HT1080 (cell line): ENCODE measurements at places on chromosomes 6 and 20. TPM values are rescaled to one million over a fixed set of nuclear protein-coding genes. Genes with fewer than 3 reads are reported as not detected.

DNA sequence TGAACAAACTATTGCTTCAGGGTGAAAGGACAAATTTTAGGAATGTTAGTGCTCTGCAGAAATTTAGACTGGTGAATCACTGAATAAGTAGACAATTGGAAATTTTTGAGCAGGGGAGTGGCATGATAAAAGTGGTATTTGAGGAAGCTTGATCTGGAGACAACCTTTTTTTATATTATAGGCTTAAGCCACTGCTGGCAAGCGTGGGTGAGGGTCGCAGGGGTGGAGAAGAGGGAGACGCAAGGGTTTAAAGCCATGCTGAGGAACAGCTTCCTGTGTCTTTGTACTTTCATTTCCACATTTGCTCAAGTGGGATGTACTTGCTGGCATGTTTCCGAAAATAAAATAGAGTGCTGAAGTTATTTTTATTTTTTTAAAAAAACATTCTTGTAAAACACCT lies 23.7 kb downstream of the NCOA7 start:
- no peak for DNase-seq

PTGIS gene
- 0.02 TPM in 1 of 2 replicates, not detected in the other for total RNA-seq

CPXM1 gene
- total RNA-seq: not detected in 2 replicates

DNA sequence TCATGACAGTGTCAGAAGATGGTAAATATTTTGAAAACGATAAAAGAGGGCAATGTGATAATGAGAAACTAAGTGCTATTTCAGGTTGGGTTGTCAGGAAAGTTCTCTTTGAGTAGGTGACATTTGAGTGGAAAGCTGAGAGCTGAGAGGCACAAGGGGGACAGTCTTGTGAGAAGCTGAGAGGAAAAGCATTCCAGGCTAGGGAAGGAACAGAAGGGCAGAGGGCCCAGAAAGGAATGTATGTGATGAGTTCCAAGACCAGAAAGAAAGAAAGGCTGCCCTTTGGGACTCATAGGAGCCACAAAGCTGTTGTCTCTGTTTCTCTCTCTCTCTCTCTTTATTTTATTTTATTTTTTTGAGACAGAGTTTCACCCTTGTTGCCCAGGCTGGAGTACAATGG lies 7.6 kb upstream of the RNF182 start:
- no peak for DNase-seq

- peak; percentile 54 for DNase-seq
Observed at GRCh38 chr6:11428895-11429294, 108.7 kb upstream of the TMEM170B start.

SHLD1 gene
- 3.6 and 5.9 TPM in 2 replicates for total RNA-seq

GRCh38 chr6:139765825-139766285 lies 391.4 kb upstream of the CITED2 start:
- peak; percentile 18 for DNase-seq

DNA sequence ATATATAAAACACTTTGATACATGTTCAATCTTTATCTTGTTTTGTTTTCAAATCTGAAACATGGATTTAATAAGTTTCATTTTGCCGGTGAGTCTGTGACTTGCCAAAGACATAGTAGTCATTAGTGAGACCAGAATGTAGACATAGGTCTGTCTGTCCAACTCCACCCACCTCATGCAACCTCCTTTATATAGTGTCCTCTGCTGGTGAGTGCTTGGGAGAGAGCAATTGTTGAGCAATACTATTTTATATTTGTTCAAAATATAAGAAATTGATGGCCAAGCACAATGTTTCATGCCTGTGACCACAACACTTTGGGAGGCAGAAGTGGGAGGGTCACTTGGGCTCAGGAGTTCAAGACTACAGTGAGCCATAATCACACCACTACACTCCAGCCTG lies 10.8 kb upstream of the LY86 start:
- DNase-seq: no peak

- peak; percentile 71 for DNase-seq
Observed at GRCh38 chr6:16690608-16691142, 70.6 kb downstream of the ATXN1 start.

DNA sequence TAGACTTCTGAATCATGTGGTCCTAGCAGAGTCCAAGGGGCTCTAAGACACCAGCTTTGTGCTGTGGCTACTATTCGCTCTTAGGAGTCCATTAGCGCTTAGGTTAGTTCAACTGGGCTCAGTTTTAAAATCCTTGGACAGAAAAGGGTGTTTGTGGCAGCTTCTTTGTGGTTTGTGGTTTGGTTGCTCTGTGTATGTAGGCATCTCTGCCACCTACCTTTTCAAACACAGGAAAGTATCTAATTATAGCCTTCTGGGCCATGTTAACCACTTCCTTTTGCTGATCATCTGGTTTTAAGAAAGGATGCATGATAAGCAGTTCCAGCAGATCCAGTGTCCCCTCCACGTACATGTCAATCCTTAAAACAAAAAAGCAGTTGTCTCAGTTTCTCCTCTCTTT lies 10.8 kb downstream of the GSTA4 start:
- peak; percentile 72 for DNase-seq

- DNase-seq: no peak
Observed at GRCh38 chr6:33069021-33069738, 4.3 kb downstream of the HLA-DPA1 start.

SLC17A4 gene
- total RNA-seq: not detected in 2 replicates
